ENCODE measurements at places on chromosomes 13 and 19.
A peak's percentile ranks its signal among the peaks of the same experiment; 100 is the strongest.

DNA sequence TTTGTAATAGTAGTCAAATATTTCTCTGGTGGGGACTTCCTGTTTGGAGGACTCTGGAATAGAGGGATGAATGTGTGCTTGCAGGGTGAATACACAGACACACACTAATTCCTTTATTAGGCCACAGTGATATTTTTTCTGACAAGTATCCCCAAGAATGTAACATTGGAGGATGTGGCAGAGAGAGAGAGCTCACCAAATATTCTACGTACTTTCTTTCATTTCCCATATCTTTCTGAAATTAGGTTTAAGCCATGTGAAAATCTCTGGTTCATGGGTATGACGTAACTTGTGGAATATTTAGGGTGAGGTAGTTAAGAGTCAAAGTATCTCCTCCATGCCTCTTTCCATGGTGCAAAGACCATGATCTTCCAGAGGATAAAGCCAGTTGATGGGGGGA lies 463.4 kb downstream of the DIAPH3 start:
- peak; percentile 80 for DNase-seq

- DNase-seq, result peak; percentile 44
Observed at GRCh38 chr13:35388441-35389355, 87.8 kb downstream of the MAB21L1 start.

GRCh38 chr13:50993934-50994333 lies 84.3 kb downstream of the RNASEH2B start:
- DNase-seq, result peak; percentile 46

DNA sequence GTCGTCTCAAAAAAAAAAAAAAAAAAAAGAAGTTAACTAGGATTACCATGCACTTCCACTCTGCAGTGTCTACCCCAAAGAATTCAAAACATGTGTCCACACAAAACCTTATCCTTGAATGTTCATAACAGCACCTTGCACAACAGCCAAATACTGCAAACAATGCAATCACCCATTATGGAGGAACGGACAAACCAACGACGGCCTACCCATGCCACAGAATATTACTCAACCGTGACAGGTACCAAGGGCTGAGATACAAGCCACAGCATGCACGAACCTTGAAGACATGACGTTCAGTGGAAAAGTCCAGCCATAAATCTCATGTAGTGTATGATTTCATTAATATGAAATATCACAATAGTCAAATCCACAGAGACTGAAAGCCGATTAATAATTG lies 3.0 kb upstream of the SHISA7 start:
- DNase-seq, result no peak

- no peak for DNase-seq
Observed at GRCh38 chr13:32642316-32642715, 56.1 kb downstream of the PDS5B start.

DNA sequence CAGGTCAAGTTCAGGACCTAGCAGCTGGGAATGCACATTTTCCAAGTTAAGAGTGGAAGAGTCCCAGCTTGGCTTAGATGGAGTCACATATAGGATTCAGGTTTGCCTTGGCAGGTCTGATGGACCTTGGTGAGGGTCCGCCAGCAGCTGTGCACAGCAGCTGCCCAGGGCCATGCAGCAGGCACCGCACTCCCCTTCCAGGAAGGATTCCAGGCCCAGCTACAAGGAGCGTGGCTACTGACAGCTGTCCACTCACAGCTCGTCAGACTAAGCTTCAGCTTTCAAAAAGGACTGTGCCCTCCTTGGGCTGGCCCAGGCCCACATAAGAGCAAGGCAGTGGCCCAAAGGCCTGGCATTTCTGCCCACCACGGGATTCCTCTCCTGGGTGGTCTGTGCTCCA lies 68.4 kb downstream of the ALOX5AP start:
- DNase-seq, result no peak

- peak; percentile 53 for DNase-seq
Observed at GRCh38 chr19:13830741-13831536, 35.7 kb downstream of the ZSWIM4 start.

DNA sequence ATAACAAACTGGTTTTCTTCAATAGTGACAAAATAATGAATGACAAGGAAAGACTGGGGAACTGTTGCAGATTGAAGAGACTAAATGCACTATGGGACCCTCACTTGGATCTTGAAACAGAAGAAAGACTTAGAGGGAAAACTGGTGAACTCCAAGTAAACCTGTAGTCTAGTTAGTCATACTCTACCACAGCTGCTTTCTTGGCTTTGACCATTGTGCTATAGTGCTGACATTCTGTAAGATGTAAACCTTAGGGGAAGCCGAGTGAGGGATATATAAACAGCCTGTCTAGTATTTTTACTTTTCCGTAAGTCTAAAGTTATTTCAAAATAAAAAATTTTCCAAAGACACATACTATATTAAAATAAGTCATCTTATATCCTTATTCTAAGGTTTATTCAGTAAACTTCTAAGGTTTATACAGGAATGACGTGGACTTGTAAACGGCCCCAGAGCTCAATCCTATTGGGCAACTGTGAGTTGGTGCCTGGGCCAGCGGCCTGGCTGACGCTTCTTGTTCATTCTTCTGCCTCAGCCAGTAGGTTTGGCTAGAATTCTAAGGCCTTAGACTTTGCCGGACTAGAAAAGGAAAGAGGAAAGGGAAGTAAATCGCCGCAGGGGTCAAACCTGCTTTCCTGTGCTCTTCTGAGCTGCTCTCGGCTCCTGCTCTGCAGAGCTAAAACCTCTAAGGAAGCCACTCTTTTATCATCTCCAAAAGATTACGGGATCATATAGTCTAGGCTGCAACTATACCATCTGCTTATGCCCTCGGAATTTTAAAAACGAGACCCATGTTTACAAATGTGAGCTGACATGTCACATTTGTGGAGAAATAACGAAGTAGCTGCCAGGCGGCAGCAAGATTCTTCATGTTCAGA lies 33.6 kb upstream of the UBE2L5 start:
- peak; percentile 37 for DNase-seq

Data from fibroblast of skin of right biceps (primary cell).